Neural cell (in vitro differentiated cells): ENCODE measurements at places on chromosomes 6 and 20. TPM values are rescaled to one million over a fixed set of nuclear protein-coding genes. Genes with fewer than 3 reads are reported as not detected.

VNN1 gene
- not detected in 2 replicates for polyA plus RNA-seq

GNAS-AS1 gene
- polyA plus RNA-seq, result 0.64 TPM in 1 of 2 replicates, not detected in the other

ABHD12 gene
- polyA plus RNA-seq, result 32.3 and 48.4 TPM in 2 replicates

HSPA1L gene
- 1.6 and 2.6 TPM in 2 replicates for polyA plus RNA-seq

TUBB2B gene
- 3,172 and 3,711 TPM in 2 replicates for polyA plus RNA-seq

IDH3B gene
- 296 and 307 TPM in 2 replicates for polyA plus RNA-seq

KCNG1 gene
- polyA plus RNA-seq, result 1.7 and 2.1 TPM in 2 replicates

XKR7 gene
- polyA plus RNA-seq, result 9.6 and 12.8 TPM in 2 replicates

MUCL3 gene
- not detected in 2 replicates for polyA plus RNA-seq

VPS16 gene
- 117 and 150 TPM in 2 replicates for polyA plus RNA-seq

HRH3 gene
- 1.7 and 2.8 TPM in 2 replicates for polyA plus RNA-seq
